Femur (tissue), 1 donor: ENCODE measurements at places on chromosomes 11 and 22.

- DNase-seq: no peak
These were observed 17.2 kb upstream of the MPZL2 start for GRCh38 chr11:118281284-118281683.

GRCh38 chr11:78414321-78415051, 3.1 kb downstream of the GAB2 start:
- no peak for DNase-seq

GRCh38 chr11:118634431-118635236, 27.2 kb downstream of the PHLDB1 start:
- DNase-seq: peak; percentile 83

GRCh38 chr11:125956391-125957134, 10.7 kb downstream of the VSIG10L2 start:
- peak; percentile 52 for DNase-seq

DNA sequence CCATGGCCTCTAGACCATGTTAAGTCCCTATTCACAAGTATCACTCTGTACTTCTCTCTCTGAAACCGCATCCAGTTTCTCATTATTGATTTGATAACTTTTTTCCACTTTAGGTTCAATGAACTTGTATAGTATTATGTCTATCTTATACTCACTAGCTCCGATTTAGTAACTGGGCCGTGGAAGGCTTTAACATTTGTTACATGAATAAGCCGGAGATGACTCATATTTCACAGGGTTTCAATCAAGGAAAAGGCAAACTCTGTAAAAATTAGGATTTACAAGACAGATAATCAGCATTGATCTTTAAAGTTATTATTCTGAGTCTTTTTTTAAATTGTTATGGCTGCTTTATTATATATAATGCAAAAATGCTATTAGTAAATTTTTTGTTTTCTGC, 662.2 kb upstream of the CNTN5 start:
- no peak for DNase-seq

- no peak for DNase-seq
These were observed at the start of gene OR8A1 for GRCh38 chr11:124569697-124570096. TSS of gene OR8A1 (plus strand) at chr11:124569997. CDS start at chr11:124570120, 123 bp downstream.

GRCh38 chr11:109362059-109362458, 59.9 kb upstream of the C11orf87 start:
- no peak for DNase-seq

DNA sequence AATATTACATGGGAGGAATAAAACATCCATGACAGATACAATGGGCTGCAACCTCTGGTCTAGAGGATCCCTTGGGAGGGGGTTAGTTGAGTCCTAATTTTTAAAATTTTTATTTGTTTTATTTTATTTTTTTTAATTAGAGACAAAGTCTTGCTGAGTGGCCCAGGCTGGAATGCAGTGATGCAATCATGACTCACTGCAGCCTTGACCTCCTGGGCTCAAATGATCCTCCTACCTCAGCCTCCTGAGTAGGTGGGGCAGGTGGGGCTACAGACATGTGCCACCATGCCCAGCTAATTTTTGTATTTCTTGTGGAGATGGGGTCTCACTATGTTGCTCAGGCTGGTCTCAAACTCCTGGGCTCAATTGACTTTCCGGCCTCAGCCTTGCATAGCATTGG, 43.1 kb downstream of the FDX1 start:
- DNase-seq: no peak

- peak; percentile 38 for DNase-seq
These were observed 3.4 kb upstream of the FGF19 start for GRCh38 chr11:69707176-69707575.

- peak; percentile 70 for DNase-seq
These were observed 55.6 kb downstream of the P4HA3 start for GRCh38 chr11:74255741-74256375.

- DNase-seq: no peak
These were observed 1.5 kb downstream of the MAPK11 start for GRCh38 chr22:50268655-50269113.

GRCh38 chr11:26095340-26095739, 236.6 kb upstream of the ANO3 start:
- DNase-seq: no peak

GRCh38 chr11:23404225-23405160, 544.2 kb upstream of the CCDC179 start:
- no peak for DNase-seq

DNA sequence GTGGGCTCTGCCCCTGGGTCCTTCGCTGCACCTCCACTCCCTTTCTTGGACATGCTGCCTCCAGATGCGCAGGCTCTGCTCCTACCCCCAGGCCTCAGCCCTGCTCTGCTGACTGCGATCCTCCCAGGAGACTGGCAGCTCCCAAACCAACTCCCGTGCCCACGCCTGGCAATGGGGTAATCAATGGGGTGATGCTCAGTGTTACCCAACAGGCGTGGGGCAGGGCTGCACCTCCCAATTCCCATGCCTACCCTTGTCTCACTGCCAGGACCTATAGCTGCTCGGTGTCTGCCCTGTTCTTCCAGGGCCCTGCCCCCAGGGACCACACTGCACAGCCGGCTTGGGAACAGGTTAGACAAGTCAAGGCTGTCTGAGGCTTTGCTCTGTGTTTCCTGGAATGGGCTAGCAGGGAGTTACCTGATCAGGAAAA, at the start of gene ALDH3B2:
TSS of gene ALDH3B2 (minus strand) at position 182 of the 430 bp plus-strand sequence. CDS start 7,688 bp downstream, outside the sequence.
- no peak for DNase-seq

GRCh38 chr11:39268176-39268690, 2191.2 kb downstream of the LRRC4C start:
- DNase-seq: no peak

DNA sequence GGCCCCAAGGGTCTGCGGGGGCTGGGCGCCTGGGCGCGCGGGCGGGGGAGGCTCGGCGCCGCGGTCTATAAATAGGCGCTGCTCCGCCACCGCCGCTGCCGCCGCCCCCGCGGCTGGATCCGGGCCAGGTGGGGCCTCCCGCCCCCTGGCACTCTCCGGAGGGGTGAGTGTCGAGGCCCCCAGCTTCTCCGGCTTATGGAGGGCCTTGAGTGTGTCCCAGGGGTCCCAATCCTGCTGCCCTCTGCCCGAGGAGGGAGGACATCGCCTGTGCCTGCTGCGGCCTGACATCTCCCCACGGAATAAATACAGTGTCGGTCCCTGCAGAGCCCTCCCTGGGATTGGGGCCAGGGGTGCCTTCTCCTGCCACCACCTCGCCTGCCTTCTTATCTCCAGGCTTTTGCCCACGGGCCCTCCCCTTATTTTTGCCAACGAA, 4.3 kb upstream of the GP1BB start:
- DNase-seq: no peak

DNA sequence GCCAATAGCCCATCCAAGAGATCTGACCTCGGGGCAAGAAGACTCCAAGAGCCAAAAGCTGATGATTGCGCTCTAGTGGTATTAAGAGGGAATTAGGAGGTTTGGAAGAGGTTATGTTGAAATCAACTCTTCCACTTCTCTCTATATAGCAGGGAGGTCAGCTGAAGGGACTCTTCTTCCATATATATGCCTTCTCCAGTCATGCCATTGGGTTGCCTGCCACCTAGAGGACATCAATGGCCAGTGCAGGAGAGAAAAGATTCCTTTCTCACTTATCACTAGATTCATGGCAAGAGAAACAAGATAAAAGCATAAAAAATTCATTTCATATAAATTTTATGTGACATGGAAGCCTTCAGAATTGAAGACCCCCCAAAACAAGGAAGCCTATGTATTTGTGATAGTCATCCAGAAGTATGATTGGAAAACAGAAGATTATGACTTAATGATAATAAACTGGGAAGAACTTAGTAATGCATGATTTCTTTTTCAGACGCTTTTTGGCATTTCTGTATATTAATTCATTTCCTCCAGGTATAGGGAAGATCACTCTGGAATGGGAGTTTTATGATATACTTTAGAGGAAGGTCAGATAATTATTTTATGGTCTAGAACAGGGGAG, 435.1 kb upstream of the DDI1 start:
- DNase-seq: peak; percentile 35

GRCh38 chr11:83778596-83778995, 492.4 kb upstream of the CCDC90B start:
- DNase-seq: no peak

GRCh38 chr11:124917115-124917637, 1.9 kb upstream of the HEPN1 start:
- peak; percentile 54 for DNase-seq

GRCh38 chr11:102407901-102408300, 44.7 kb downstream of the TMEM123 start:
- no peak for DNase-seq

DNA sequence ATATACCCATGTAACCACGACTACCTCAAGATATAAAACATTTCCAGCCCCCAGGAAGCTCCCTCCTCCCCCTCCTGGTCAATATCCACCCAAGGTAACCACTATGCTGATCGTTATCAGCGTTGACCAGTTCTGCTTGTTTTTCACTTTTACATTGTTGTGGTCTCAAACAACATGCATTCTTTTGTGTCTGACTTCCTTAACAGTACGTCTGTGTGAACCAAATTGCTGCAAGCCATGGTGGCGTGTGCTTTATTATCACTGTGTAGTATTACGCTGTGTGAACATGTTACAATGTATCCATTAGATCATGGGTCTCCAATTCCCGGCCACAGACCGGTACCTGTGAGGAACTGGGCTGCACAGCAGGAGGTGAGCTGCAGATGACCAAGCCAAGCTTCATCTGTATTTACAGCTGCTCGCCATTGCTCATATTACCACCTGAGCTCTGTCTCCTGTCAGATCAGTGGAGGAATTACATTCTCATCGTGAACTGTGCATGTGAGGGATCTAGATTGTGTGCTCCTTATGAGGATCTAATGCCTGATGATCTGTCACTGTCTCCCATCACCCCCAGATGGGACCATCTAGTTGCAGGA, 15.5 kb upstream of the GRK3 start:
- no peak for DNase-seq
